ENCODE measurements at places on chromosomes 1 and 21. TPM values are rescaled to one million over a fixed set of nuclear protein-coding genes. Genes with fewer than 3 reads are reported as not detected.

MRPS6 gene
- 91.4 TPM for total RNA-seq

FCRL1 gene
- not detected for total RNA-seq

ANGEL2 gene
- total RNA-seq, result 49.0 TPM

NR1I3 gene
- total RNA-seq, result not detected

ITLN1 gene
- not detected for total RNA-seq

KRTAP13-3 gene
- total RNA-seq, result not detected

OR14K1 gene
- total RNA-seq, result not detected

LCE1C gene
- total RNA-seq, result not detected

OR2AK2 gene
- total RNA-seq, result not detected

SAMD13 gene
- total RNA-seq, result 2.3 TPM

TTLL7 gene
- total RNA-seq, result 13.5 TPM

MARCKSL1 gene
- total RNA-seq, result 952 TPM

ARHGEF16 gene
- 12.2 TPM for total RNA-seq

- no peak for DNase-seq
Measured at GRCh38 chr1:1548591-1548990, 8.2 kb upstream of the TMEM240 start.

GRCh38 chr1:11529763-11530730 lies 51.1 kb downstream of the DISP3 start:
- DNase-seq, result no peak

DNA sequence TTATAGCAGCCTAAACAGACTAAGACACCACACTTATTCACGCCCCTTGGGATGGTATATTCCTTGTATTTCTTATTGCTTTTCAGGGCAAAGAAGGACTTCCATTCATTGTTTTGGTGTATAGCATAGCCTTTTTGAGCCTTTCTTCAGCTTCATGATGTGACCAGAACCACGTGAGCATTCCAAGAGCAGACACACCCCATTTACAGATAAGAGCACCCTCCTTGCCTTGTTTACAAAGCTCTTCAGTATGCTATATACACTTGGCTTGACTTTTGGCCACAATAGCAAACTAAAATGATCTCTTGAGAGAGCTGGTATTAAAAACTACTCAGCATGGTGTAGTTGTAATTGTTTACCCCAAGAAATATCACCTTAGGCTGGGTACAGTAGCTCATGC lies 78.7 kb downstream of the PIK3R3 start:
- no peak for DNase-seq

- DNase-seq, result no peak
Measured at GRCh38 chr21:27323331-27323730, 356.4 kb upstream of the ADAMTS5 start.

- no peak for DNase-seq
Measured at GRCh38 chr1:214455479-214455878, 95.9 kb downstream of the PTPN14 start.

DNA sequence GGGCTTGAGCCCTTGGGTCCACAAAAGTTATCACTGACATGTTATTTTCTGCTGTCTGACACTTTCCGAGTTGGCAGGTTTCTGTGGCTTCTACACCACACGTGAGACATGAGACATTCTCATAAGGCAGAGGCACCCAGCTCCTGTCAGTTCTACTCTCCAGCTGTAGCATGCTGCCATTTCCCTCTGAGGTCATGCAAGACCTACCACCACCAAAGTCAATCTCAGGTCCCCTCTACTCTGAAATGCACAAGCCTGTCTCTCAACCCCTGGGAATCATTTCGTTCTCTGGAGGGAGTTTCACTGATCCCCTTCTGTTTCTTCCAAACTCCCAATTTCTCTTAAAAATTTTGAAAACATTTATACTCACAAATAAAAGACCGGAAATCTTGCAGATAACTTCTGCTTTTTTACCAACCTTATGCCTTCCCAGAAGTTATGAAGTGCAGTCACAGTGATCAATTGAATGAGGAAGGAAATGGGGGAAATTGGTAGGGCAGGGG lies 39.5 kb upstream of the CR2 start:
- DNase-seq, result no peak

- DNase-seq, result peak; percentile 76
Measured at GRCh38 chr1:27365372-27366112, 1.2 kb downstream of the MAP3K6 start.

GRCh38 chr21:26783466-26784195 lies 61.6 kb downstream of the ADAMTS1 start:
- no peak for DNase-seq

- DNase-seq, result no peak
Measured at GRCh38 chr21:31335957-31336738, 7.9 kb downstream of the TIAM1 start.

DNA sequence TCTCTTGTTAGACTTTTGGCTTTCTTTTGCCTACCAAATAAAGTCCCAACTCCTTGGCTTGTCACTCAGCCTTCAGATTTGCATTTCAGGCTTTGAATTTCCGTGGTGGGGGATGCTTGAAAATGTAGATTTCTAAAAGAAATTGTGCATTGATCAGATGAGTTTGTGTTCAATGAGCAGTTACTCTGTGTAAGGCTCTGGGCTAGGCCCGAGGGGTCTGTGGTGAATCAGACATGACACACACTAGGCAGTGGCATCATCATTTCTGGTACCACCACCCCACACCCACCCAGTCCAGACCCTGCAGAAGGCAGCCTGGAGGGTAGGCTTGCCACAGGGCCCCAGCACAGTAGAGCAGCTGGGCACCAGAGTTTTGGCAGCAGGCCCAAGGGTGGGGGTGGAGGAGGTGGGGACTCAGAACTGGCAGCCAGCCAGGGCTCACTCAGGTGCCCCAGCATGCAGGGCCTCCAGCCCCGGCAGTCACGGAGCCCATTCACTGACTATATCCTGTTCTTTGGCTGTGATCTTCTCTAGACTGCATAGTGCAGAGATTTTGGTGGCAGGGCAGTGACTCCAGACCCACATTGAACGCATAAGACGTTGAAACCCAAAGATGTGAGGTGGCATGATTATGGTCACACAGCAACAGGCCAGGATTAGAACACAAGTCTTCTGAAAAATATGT lies 97.2 kb upstream of the ARTN start:
- DNase-seq, result no peak

GRCh38 chr1:27569088-27569460 lies 34.9 kb downstream of the AHDC1 start:
- no peak for DNase-seq

DNA sequence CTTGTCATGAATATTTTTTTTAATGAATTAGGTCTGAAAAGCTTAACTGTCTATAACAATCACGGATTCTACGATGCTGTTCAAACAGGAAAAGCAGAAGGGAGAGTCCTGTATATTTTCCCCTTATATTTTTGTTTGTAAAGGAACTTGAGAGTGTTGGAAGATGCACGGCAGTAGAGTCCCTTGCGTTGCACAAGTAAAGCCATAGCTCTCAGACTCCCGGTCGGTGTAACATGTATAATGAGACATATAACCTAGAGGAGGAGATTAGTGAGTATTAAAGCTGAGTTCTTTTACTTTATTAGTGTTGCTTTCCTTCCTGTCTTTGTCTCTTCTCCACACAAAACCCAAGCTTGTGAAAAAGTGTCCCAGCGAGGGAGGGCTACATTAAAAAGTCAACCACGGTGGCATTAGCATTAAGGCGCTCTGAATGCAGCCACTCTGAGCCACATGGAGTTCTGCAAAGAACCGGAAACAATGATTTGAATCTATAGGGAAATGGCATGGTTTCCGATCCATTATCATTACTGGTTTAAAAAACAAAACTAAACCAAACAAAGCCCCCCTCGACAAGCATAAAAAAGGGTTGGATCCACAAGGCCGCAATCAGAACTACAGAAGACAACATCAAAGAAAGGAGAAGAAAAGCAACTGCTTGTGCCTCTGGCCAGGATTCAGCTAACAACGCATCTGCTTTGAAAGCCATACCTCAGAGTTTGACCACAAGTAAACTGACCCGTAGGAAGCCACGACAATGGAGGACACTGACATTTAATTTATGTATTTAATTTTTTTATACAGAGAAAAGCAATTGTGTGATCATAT lies 356.8 kb downstream of the LMO4 start:
- peak; percentile 12 for DNase-seq

DNA sequence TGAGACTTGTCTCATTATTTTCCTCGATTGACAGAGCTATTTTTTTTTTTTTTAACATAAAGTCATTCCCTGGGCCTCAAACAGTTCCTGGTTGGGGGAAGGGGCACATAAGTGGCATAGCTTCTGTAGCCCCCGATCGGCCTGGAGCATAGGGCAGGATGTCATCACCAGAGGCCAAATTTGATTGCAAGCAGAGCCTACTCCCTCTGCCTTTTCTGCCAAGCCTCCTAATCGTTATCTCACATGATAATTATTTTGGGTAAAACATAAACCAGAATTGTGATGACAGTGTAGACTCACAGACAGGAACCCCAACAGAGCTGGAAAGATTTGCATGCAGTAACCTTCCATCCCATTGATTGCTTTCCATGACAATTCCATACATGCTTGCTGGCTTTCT lies 404.8 kb downstream of the PCP4 start:
- no peak for DNase-seq

DNA sequence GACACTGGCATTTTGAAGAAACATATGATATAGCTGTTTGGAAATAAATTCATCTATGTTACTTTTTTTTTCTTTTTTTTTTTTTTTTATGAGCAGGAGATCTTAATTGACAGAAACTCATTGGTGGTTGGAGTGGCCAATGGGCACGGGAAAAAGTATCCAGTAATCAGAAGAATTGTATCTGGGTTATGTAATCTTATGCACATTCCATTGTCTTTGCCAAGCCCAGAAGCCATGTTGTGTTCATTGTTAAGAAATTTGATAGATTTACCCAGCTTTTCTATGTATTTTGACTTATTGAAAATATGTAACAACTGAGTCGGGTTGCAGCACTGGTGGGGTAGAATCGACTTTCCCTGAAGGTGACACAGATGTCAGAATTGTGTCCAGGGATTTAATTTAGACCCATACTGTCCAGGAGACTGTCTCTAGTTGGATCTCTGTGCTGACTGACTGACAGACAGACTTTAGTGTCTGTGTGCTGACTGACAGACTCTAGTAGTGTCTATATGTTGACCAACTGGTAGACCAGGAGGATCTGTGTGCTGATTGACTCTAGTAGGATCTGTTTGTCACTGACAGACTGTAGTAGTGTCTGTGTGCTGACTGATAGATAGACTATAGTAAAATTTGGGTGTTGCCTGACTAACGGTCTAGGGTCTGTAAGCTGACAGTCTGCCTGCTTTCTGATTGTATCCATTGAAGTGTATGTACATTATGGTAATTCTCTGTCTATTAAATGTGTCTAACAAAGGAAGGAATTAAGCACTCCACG lies 12.3 kb upstream of the C4BPB start:
- DNase-seq, result no peak

- no peak for DNase-seq
Measured at GRCh38 chr1:20974069-20974468, 187.0 kb upstream of the HP1BP3 start.

DNA sequence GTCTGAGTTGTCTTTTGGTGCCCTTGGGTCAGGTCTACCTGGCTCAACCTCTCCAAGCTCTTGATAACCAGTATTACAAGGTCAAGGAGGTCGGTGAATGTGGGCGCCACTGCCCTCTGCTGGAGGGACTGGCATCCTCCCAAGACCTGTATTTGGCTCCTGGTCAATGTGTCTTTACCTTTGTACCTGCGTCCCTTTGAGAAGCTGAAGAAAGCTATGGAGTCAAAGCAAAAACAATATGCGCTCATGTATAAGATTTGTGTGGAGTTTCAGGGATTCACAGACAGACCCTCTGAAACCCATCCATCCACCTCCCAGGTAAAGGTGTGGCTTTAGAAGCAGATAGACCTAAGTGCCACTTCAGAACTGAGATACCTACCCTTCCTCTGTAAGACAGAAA lies 61.8 kb upstream of the NBL1 start:
- DNase-seq, result peak; percentile 20

DNA sequence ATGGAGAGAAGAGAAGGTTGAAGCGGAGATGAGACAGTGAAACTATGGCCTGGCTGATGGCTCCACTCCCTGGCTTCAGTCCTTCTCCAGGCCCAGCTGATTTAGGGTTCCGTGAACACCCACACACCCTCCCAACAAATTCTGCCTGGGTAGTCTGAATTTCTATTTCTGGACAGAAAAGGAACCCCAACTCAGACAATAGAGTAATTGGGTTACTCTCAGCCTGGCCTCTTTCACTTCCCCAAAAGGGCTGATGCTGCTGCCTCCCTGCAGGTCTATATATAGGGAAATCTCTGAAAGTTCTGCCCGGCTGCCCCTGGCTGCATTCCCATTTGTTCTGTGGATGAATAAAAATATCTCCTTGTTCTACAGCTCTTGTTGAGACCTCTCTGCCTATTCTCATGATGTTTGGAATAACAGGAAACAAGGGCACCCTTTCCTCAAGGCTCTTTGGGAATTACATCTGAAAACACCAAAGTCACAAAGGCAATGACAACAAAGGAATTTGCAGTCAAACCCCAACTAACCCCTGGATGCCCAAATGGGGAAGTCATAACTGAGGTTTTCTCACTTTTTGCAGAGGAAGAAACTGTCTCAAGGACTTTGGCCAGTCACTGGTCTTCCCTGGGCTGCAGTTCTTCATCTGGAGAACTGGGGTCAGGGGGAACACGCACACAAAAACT lies 11.4 kb upstream of the ZSCAN20 start:
- no peak for DNase-seq

- no peak for DNase-seq
Measured at GRCh38 chr1:17569200-17570139, 30.0 kb downstream of the ARHGEF10L start.

DNA sequence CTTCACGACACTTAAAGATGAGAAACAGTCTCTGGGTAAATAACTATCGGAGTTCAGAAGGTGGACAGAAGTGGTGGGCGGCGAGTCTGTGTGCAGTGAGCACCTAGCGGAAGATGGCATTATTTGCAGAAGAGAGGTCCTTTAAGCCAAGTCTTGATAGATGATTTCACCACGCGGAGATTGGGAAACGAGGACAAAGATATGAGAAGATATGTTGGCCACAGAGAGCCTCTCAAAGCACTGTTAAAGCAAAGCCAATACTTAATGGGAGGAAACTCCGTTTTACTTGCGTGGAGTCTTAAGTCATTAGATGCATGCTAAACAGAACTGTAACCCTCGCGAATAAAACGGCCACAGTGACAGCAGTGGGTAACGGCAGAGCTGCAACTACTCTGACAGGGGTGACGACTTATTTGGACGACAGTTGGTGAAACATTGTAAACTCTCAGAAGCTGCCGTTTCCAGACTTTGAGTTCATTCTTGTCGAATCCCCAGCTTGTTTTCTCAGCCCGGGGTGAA lies 577 bp upstream of the CEP350 start:
- no peak for DNase-seq

- no peak for DNase-seq
Measured at GRCh38 chr1:117146575-117147340, 25.2 kb upstream of the TRIM45 start.

- DNase-seq, result no peak
Measured at GRCh38 chr1:207486198-207486597, 9.8 kb upstream of the CR1 start.

DNA sequence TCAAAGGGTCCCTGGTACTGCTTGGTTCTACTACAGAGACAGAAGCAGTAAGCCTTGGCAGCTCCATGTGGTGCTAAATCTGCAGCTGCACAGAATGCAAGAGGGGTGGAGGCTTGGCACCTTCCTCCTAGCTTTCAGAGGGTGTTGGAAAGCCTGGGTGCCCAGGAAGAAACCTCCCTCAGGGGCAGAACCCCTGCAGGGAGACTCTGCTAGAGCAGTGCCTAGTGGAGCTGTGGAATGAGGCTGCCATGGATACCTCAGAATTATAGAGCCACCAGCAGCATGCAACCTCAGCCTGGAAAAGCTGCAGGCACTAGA lies 76.2 kb upstream of the TLR5 start:
- no peak for DNase-seq

All from neural crest cell (in vitro differentiated cells).